Transverse colon (tissue), 4 donors: ENCODE measurements at places on chromosomes 11 and 22.

DNA sequence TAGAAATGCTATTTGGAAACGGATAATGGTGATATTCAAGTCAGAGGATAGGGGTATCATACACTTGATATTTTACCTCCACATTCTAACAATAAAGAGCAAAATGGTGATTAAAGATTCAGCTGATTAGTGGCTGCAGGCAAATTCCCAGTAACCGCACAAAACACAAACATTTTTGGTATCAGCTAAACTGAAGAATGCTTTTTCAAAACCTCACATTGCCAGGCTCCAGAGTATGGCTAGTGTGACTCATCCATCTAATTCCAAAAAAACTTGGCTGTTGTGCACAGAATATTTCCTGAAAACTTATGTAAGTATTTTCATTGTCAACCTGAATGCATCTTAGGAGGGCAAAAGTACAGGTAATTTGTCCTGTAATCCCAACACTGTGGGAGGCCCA, 10.9 kb downstream of the SRPRA start:
- DNase-seq: no peak

- DNase-seq: no peak
Measured at GRCh38 chr22:36769541-36770512, 6.1 kb downstream of the IFT27 start.

DNA sequence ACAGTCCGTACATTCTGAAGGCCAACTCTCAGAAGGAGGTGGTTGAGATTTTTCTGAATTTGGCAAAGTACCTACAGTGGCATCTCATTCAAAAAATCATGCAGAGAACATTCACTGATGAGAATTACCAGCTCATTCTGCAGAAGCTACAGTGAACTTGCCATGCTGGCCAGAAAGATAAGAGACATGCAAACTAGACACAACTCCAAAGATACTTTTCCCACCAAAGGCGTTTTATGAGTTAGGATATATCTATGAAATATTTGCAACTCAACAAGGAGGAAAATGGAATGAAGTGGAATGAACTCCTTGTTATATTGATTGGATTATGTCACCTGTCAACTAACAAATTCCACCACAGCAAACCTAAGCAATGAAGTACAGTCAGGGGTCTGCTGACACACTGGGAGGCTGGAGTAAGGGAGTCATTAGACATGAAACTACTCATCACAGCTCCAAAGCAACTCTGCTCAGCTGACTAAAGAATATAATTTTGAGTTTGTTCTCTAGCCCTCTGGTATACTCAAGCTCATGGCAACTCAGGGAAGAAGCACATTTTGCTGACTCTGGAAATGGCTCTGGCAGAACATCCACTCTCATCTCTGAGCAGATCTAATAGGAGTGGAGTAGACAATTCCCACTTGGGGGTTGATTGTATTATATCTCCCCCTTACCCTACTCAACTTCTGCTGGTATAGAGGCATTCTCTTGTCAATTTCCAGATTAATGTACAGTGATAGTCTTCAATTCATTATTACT, 22.9 kb downstream of the MAML2 start:
- no peak for DNase-seq

DNA sequence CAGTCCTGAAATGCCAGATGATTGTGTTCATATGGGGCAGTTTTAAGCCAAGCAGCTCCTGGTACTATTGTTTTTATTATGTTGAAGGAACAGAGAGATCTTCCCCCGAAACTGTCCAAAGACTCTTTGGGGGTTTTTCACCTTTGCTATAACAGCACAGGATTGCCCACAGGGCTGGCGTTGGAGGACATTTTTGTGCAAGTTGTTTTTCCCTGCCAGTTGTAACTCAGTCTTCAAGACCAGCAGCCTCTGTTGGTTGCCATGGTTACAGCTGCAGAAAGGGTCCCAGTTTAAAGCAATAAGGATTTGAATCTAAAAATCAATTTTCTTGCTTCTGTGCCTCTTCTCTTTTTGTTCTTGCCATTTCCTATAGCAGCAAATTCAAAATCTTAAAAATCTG, 45.4 kb upstream of the YWHAH start:
- DNase-seq: no peak

DNA sequence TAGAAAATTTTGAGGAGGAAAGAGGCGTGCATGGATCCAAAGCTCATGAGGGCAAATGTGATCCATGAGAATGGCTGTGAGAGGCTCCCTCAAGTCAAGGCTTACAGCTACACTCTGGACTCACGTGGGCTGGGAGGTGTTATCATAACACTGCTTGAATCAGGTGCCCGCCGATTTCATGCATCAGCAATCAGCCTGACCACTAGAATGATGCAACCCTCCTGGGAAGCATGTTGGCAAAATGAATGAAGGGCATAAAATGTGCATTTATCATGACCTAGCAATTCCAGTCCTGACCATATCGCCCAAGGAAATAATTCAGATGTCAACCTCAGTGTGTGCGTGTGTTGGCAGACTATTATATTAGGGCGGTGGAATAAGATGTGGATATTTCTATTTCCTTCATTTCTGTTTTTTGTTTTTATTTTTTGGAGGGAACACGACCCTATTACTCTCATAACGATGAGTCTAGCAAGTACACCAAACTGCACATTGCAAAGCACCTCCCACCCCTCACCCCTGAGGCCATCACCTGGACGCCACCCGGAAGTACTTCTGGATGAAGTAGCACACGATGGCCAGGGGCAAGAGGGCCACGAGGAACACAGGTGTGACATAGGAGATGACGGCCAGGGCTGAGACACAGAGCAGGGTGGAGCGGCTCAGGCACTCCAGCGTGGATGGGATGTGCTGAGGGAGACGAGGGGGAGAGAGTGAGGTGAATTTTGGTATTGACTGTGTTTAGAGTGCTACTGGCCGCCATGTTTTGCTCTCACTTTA, 15.7 kb upstream of the KCNJ11 start:
- DNase-seq: no peak

GRCh38 chr11:89052220-89052619, 13.6 kb downstream of the GRM5 start:
- DNase-seq: no peak

DNA sequence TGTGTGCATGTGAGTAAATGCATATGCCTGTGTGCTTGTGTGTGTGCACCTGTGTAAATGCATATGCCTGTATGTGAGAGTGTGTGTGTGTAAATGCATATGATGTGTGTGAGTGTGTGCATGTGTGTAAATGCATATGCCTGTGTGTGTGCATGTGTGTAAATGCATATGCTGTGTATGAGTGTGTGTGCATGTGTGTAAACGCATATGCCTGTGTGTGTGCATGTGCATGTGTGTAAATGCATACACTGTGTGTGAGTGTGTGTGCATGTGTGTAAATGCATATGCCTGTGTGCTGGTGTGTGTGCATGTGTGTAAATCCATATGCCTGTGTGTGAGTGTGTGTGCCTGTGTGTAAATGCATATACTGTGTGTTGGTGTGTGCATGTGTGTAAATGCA, 37.8 kb downstream of the GGTLC2 start:
- DNase-seq: no peak

- no peak for DNase-seq
Measured at GRCh38 chr11:69908511-69909220, 89.5 kb upstream of the FGF3 start.
